Activated naive CD4-positive, alpha-beta T cell treated with anti-CD3 and anti-CD28 coated beads, Interleukin-2, amount 50 U/mL, for 72 hours (primary cell): ENCODE measurements at places on chromosomes 5 and 9. TPM values are rescaled to one million over a fixed set of nuclear protein-coding genes. Genes with fewer than 3 reads are reported as not detected.
A peak's percentile ranks its signal among the peaks of the same experiment; 100 is the strongest.

The RGS3 gene
- total RNA-seq = 56.1 TPM

The ZNF454 gene
- total RNA-seq = not detected

The AK8 gene
- total RNA-seq = not detected

The NR5A1 gene
- not detected for total RNA-seq

The SLC34A1 gene
- 0.19 TPM for total RNA-seq

The VCAN gene
- 0.11 TPM for total RNA-seq

The HK3 gene
- 0.27 TPM for total RNA-seq

The SAXO1 gene
- not detected for total RNA-seq

The PLAC8L1 gene
- total RNA-seq = 0.88 TPM

The FOXD4 gene
- not detected for total RNA-seq

The ASTN2 gene
- 5.4 TPM for total RNA-seq

- DNase-seq = no peak
These were observed 78.0 kb downstream of the OTULIN start for GRCh38 chr5:14742498-14742897.

- no peak for DNase-seq
These were observed 88.7 kb downstream of the RAPGEF1 start for GRCh38 chr9:131651160-131651559.

GRCh38 chr9:90142580-90142979 is 500.0 kb downstream of the DIRAS2 start:
- DNase-seq = no peak

- DNase-seq = no peak
These were observed 13.0 kb upstream of the SPINK4 start for GRCh38 chr9:33227008-33227398.

DNA sequence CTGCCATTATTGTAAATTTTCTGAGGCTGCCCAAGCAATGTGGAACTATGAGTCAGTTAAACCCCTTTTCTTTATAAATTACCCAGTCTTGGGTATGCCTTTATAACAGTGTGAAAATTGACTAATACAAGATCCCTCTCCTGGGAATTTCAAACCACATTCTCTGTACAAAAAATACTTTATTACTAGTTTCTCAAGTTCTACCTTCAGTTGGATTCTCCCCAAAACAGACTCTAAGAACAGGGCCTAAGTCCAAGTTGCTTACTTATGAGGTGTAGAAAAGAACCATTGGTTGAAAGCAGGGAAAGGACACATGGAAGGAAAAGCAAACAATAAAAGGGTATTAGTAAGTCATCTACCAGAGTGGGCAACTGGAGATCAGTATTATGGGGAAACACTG is 343.2 kb downstream of the TMEM232 start:
- no peak for DNase-seq

GRCh38 chr9:121261755-121262154 is 6.2 kb upstream of the GSN start:
- DNase-seq = no peak

DNA sequence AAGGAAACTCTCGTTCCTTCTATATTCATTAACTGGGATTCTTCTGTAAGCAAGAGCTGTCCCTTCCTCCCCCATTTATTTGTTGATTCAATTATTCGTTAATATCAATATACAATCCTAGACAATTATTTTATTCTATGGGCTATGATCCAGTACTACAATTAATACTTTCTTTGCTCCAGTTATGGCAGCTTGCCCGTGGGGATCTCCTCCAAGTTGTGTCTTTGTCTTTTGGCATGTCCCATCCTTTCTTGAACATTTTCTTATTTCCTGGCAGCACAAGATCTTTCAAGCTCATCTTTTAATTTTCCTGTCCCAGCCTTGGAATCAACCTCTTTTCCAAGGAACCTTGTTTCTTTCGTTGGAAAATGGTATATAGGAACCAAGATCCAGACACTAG is 249.3 kb downstream of the GAS1 start:
- no peak for DNase-seq

DNA sequence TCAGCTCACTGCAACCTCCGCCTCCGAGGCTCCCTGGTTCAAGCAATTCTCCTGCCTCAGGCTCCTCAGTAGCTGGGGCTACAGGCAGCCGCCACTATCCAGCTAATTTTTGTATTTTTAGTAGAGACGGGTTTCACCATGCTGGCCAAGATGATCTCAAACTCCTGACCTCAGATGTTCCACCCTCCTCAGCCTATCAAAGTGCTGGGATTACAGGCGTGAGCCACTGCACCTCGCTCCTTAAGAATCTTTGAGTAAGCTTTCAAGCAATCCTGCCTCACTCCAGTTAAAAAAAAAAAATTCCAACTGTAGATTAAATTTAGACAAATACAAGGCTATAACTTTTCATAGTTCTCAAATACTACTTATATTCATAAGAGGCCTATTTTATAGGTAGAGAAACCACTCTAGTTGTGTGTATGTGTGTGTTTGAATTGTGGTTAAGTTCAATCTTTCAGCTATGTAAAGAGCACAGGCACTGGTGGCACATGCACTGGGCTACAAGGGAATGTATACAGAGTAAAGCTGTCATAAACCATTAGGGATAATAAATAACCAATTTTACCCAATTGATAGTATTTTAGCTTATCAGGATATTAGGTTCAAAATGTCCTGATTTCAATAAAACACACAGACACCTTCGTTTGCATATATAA is 50.6 kb upstream of the RAPGEF6 start:
- DNase-seq = no peak

DNA sequence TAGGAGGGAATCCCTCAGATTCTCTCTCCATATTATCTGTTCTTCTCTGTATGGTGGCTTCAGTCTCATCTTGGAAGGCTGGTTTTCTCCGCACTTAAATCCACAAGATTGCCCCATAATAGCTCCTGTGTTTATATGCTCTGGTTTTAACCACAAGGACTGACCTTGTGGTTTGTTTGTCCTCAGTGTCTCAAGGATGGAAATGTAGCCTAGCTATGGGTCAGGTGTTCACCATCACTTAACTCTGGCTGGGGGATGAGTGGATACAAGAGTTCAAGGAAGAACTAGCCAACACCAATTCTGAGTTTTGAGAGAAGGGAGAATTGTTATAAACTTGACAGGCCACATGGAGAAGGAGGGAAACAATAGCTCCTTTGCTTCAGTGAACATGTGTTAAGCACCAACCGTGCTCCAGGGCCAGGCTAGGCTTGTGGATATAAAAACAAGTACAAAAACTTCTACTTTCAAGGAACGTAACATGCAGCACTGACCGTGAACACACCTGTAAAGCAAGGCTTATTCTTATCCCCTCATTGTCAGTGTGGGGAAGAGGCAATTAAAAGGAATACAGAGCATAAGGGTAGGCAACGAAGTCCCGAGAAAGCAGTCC is 75.6 kb upstream of the VLDLR start:
- no peak for DNase-seq

- DNase-seq = no peak
These were observed 62.4 kb downstream of the TNPO1 start for GRCh38 chr5:72878854-72879253.

DNA sequence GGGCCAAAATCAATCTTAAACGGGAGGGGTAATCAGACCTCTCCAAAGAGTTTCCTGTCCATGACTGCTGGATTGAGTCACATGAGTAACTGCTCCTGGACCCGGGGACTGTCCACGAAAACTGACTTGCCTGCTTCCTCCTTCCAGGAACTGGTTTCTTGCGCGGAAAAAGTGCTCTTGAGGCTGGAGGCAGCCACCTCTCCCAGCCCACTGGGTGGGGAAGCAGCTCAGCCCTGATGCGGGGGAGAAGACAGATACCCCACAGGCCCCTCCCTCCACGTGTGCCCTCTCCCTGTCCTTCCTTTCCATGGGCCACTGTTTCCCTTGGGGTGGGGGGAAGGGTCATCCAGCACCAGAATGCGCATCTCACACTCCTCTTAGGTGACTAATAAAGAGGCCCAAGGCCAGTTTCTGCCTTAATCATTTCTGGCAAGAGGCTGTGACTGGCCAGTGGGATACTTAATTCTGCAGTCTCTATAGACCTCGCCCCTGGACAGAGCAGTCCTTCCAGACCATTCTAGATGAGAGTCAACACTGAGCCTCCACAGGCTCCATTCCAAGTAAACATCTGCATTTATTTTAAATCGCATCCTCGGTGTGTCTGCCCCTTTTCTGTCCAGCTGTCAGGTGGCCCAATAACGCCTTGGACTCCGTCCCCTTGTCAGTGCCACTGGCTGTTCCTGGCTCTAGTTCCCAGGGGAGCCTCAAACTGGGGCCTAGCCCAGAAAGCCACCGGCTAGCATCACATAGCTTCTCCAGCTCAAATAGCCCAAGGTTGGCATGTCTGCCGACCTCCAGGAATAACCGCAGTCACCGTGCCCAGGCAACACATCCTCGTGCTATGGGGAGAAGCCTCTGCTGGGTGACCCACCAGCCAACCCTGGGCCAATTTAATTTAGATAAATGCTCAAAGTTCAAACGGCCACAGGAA is 12.0 kb downstream of the REXO4 start:
- no peak for DNase-seq

GRCh38 chr9:121358751-121359150 is 11.3 kb downstream of the STOM start:
- DNase-seq = no peak

DNA sequence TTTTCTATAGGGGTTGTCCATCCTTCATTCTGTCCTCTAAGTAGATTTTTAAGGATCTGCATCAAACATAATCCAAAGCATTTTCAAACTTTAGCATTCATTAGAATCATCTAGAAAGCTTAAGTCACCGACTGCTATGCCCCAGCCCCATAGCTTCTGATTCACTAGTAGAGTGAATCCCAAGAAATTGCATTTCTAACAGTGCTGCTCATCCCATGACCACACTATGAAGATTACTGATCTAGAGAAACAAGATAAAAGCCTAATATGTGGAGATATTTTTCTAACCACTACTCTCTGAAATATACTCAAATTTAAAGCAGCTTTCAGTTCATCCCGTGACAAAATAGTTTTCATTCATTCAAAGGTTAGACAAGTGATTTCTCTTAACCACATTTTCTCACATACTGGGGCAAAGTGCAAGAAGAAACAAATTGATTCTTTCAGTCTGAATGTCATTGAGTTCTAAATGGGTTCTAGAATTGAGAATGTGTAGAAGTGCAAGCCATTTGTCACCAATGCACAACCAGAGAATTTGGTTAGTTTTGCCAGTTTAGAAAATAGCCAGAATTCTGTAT is 286.9 kb upstream of the CD180 start:
- no peak for DNase-seq

- no peak for DNase-seq
These were observed 480.1 kb downstream of the CDH12 start for GRCh38 chr5:22372826-22373660.

- no peak for DNase-seq
These were observed 154.2 kb upstream of the ZNF366 start for GRCh38 chr5:72661405-72661804.

DNA sequence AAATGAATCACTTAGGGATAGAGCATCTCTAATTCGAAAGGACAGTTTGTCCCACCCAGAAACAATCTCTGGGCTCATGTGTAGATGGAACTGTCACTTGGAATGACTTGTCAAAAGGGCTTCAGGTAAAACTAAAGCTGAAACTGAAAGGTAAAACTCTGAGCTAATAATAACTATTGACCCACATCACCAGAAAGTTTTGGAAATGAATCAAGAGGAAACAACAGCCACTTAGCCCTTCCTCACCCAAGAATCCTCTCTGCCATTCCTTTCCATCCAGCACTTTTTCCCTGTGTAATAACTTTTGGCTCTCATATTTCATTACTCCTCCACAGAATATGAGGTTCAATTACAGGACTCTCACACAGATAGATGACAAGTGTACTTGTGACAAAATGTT is 14.0 kb upstream of the GLRX start:
- no peak for DNase-seq

DNA sequence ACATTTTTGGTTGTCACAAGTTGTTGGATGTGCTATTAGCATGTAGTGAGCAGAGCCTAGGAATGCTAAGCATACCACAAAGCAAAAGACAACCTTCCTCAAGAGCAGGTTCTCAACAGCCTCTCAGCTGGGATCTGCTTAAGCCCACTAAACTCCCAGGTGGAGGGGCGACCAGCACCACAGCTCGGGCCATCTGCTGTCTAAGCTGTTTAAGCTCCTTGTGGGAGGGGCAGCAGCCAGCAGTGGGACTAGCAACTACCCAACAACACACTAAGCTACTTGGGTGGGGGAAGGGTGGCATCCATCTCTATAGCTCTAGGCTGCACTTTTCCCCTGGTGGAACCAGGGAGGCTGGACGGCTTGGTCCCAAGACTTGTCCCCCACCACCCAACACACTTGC is 1052.7 kb upstream of the ARRDC3 start:
- DNase-seq = no peak

- no peak for DNase-seq
These were observed 92.1 kb downstream of the NR3C1 start for GRCh38 chr5:143311428-143311827.

GRCh38 chr5:159763562-159763961 is 152.7 kb upstream of the ADRA1B start:
- DNase-seq = no peak

DNA sequence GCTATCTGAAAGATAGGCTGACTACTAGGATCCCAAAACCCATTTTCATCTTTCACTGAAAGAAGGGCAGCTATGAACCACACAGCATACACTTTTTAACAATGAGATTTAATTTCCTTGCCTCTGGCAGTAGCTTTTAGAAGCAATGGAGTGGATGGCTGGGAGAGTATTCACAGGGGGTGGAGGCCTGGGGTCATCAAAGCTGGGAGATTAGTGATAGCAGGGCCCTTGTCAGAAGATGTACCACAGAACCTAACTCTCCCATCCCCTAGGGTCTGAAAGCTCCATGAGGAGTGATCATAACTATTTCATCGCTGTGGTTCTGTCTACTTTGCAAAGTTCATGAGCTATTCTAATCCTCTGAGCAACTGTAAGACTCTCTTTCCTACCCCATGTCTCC is 332.2 kb downstream of the PRELID2 start:
- no peak for DNase-seq

DNA sequence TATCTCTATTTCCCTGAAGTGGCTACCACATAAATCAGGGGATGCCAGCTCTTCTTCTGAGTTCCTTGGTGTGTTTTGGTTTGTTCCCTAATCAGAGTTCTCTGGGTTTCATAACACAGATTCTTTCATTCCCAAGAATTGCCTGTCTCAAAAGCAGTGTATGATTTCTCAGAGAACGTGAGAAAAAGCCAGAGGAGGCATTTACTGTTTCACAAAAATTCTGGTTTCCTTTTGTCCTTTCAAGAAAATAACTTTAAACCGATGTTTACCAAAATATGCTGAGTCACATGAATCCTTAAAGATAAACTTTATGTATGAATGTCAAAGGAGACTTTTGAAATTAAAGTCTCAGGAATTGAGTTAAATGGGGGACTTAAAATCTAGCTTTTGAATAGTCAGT is 314.3 kb downstream of the EBF1 start:
- DNase-seq = no peak

GRCh38 chr5:111762895-111763294 is 5.9 kb upstream of the NREP start:
- DNase-seq = no peak

- DNase-seq = peak; percentile 68
These were observed 212.0 kb downstream of the RAB3C start for GRCh38 chr5:58794875-58795274.
